Thoracic aorta (tissue), 2 donors: ENCODE measurements at places on chromosomes 7 and 10. TPM values are rescaled to one million over a fixed set of nuclear protein-coding genes. Genes with fewer than 3 reads are reported as not detected.

CPA2 gene
- not detected for total RNA-seq

TMEM139 gene
- 3.2 TPM for total RNA-seq

HABP2 gene
- not detected for total RNA-seq

GRCh38 chr7:107501593-107501992 lies 31.7 kb downstream of the GPR22 start:
- no peaks in the 10 kb centered on the region for H3K27me3 ChIP-seq
- H3K27ac ChIP-seq, result no peak overlapping the region
- no peak overlapping the region for H3K4me3 ChIP-seq
- no peaks in the 10 kb centered on the region for H3K4me1 ChIP-seq

GRCh38 chr7:162632-163297 lies 29.6 kb upstream of the FAM20C start:
- DNase-seq, result no peak
- H3K27ac ChIP-seq, result no peak overlapping the region
- H3K27me3 ChIP-seq, result no peaks in the 10 kb centered on the region
- no peaks in the 10 kb centered on the region for H3K4me1 ChIP-seq
- H3K4me3 ChIP-seq, result no peak overlapping the region
- H3K36me3 ChIP-seq, result no peaks in the 10 kb centered on the region

DNA sequence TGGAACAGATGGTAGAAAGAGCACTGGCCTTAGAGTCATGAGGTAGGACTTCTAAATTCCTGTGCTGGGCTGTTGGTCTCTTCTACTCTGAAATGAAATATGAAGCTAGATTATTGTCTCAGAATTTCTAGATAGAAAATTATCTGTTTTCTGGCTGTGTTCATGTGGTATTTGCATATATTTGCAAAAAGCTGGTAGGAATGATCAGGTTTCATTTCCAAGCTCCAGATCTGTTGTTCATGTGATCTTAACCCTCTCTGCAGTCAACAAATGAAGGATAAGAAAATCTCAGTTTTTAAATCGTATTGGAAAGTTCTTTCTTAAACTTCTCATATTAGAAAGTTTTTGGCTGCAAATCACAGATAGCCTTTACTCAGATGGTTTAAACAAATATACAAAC lies 248.3 kb downstream of the CDK14 start:
- H3K27ac ChIP-seq, result no peak overlapping the region
- H3K4me1 ChIP-seq, result peaks cover 6% of the 10 kb centered on the region
- H3K4me3 ChIP-seq, result no peak overlapping the region
- H3K36me3 ChIP-seq, result no peaks in the 10 kb centered on the region
- H3K27me3 ChIP-seq, result no peaks in the 10 kb centered on the region

- DNase-seq, result no peak
- no peaks in the 10 kb centered on the region for H3K27me3 ChIP-seq
- no peak overlapping the region for H3K4me3 ChIP-seq
- no peaks in the 10 kb centered on the region for H3K36me3 ChIP-seq
- H3K4me1 ChIP-seq, result no peaks in the 10 kb centered on the region
- H3K27ac ChIP-seq, result no peak overlapping the region
Observed at GRCh38 chr7:90629297-90629918, 33.3 kb downstream of the CDK14 start.

- no peak for DNase-seq
- no peak overlapping the region for H3K27ac ChIP-seq
- peaks cover 17% of the 10 kb centered on the region for H3K4me1 ChIP-seq
- no peak overlapping the region for H3K4me3 ChIP-seq
- no peaks in the 10 kb centered on the region for H3K36me3 ChIP-seq
Observed at GRCh38 chr10:74863551-74863950, 37.2 kb downstream of the KAT6B start.

GRCh38 chr10:18100669-18101068 lies 39.6 kb upstream of the CACNB2 start:
- H3K27ac ChIP-seq, result no peak overlapping the region
- no peaks in the 10 kb centered on the region for H3K4me1 ChIP-seq
- H3K27me3 ChIP-seq, result no peaks in the 10 kb centered on the region
- no peaks in the 10 kb centered on the region for H3K36me3 ChIP-seq

- H3K4me3 ChIP-seq, result no peak overlapping the region
- H3K36me3 ChIP-seq, result no peaks in the 10 kb centered on the region
- H3K27ac ChIP-seq, result no peak overlapping the region
- H3K27me3 ChIP-seq, result no peaks in the 10 kb centered on the region
- DNase-seq, result no peak
Observed at GRCh38 chr10:13079776-13080050, 20.2 kb upstream of the OPTN start.
